ENCODE measurements at places on chromosomes 1 and 21.

GRCh38 chr21:31360717-31361116, 16.7 kb upstream of the TIAM1 start:
- DNase-seq = no peak

DNA sequence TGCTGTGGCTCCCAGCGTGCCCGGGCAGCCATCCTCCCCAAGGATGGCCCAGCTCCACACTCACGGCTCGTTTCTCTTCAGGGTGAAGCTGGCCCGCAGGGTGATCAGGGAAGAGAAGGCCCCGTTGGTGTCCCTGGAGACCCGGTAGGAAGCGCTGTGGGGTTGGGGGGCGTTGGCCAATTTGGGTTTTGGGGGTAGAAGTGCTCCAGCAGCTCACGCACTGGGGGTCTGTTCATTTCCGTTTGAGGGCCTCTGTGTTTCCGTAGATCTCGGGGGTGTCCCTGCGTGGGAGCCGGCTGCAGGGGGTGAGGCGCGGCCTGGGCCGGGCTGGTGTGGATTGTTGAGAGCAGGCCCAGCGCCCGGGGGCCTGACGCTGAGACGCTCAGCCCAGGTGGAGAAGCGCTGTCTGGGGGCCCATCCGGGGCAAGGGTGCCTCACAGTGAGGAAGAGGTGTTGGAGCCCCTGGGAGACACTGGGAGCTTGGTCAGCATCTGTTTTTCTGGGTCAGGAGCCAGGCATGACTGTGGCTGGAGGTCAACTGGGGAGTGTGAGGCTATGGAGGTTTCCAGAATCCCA, 12.6 kb downstream of the COL6A1 start:
- no peak for DNase-seq

DNA sequence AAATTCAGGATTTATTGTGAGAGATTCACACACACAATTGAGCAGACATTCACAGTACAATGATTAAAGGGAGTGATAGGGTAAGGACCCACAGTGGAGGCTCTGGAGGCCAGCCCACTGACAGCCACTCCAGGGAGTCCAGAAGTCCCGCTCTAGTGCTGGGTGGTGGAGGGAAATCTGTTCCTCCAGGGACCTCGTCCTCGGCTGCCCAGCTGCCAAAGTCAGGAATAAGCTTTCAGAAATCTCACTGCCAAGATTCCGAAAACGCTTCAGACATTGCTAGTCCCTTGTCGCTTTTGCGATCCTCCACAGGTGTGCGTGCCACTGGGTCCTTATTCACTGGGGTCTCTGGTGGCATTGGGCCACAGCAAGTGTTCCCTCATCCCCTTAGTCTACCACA, 2.3 kb downstream of the MX1 start:
- DNase-seq = no peak

GRCh38 chr1:91603409-91603808, 102.8 kb downstream of the CDC7 start:
- no peak for DNase-seq

DNA sequence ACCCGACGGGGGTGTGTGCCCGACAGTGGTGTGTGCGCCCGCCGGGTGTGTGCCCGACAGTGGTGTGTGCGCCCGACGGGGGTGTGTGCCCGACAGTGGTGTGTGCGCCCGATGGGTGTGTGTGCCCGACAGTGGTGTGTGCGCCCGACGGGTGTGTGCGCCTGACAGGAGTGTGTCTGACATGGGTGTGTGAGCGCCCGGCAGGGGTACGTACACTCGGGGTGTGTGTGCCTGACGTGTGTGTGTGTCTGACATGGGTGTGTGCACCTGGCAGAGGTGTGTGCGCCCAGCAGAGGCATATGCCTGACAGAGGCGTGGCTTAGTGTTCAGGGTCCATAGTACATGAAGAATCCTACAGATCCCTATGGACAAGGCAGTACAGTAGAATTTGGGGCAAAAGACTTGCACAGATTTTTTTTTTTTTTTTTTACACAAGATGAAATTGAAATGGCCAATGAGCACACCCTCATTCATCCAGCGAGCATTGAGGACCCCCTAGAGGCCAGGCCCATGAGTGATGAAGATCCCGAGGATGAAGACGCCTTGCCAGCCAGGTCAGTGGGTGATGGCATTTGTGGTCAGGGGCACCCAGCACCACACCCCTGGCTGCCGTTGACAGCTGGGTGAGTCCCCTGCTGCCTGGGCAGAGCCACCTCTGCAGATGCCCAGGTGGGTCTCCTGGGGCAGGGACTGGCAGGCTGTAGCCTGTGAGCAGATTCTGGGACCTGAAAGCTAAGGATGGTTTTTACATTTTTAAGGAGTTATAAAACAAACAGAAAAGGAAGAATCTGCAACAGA, 60.1 kb downstream of the ADARB1 start:
- no peak for DNase-seq

DNA sequence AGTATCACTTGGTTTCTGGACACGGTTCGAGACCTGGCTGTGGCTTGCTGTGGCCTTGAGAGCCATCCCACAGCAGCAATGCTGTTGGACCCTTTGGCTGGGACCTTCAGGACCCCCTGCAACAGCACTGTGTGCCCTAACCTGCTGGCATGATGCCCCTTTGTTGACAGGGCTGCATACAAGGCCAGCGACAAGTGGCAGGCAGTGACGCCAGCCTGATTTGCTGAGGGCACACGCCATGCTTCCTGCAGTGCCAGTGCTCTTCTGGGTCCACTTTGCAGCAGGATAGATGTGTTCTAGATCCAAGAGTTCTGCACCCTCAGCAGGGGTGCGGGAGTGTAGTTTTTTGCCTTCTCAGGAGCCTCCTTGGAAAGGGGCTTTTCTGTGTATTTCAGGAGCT, 32.8 kb downstream of the COQ8A start:
- no peak for DNase-seq

DNA sequence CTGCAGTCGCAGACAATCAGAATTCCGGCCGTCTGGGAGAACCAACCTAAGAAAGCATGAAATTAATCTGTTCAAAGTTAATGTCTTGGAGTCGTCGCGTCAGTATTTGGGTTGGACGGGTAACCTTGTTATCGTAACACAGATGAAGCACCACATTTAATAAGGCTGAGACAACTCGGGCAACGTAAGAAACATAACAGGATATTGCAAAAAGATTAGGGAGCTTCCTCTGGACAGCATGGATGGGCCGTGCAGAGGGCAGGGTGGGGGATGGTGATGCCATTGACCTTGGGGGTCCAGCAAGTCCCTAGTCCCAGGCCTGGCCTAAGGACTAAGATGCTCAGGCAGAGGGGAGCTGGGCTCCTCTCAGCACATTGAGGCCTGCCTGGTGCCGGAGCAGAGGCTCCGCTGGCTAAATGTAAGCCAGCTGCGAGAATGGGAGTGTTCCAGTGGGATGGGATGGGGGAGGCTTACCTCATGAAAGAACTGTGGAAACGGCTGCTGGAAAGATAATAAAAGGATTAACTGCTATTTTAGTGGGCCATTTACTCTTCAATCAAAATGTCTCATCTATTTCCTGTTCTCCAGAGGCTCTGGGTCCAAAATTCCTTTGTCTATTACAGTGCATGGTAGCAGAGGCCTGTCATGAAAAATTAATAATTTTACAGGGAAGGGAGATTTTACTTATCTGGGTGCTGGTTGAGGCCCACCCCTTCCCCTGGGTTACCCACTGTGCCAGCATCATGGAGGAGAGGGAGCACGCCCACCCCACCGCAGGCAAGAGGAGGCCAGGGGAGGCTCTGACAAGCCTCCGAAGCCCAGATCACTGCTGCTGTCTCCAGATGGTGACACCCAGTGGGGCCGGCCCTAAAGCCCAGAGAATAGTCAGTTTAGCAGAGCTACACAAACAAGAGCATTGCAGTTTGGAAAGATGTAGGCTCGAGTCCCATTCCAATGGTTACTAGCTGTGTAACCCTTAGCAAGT, 131.6 kb downstream of the DMRTB1 start:
- DNase-seq = no peak
